Placental epithelial cell (primary cell): ENCODE measurements at places on chromosomes 1 and 21. TPM values are rescaled to one million over a fixed set of nuclear protein-coding genes. Genes with fewer than 3 reads are reported as not detected.

Gene THEMIS2
- 0.22 TPM in 1 of 2 replicates, not detected in the other for total RNA-seq

Gene WNT3A
- total RNA-seq = not detected in 2 replicates

Gene RCSD1
- not detected in 2 replicates for total RNA-seq

Gene RUSC1
- total RNA-seq = 24.7 and 37.0 TPM in 2 replicates

Gene ASCL5
- total RNA-seq = not detected in 2 replicates

Gene ADAMTS1
- 47.1 and 57.5 TPM in 2 replicates for total RNA-seq

Gene B3GALT5
- 0.39 and 0.54 TPM in 2 replicates for total RNA-seq

Gene TINAGL1
- total RNA-seq = 13.3 and 119 TPM in 2 replicates
